ENCODE measurements at places on chromosomes 16 and 17.

GRCh38 chr16:26019381-26020242 is 327.9 kb downstream of the HS3ST4 start:
- H3K4me3 ChIP-seq: no peak overlapping the region
- H3K27me3 ChIP-seq: no peaks in the 10 kb centered on the region
- H3K36me3 ChIP-seq: no peaks in the 10 kb centered on the region
- H3K4me1 ChIP-seq: no peaks in the 10 kb centered on the region

DNA sequence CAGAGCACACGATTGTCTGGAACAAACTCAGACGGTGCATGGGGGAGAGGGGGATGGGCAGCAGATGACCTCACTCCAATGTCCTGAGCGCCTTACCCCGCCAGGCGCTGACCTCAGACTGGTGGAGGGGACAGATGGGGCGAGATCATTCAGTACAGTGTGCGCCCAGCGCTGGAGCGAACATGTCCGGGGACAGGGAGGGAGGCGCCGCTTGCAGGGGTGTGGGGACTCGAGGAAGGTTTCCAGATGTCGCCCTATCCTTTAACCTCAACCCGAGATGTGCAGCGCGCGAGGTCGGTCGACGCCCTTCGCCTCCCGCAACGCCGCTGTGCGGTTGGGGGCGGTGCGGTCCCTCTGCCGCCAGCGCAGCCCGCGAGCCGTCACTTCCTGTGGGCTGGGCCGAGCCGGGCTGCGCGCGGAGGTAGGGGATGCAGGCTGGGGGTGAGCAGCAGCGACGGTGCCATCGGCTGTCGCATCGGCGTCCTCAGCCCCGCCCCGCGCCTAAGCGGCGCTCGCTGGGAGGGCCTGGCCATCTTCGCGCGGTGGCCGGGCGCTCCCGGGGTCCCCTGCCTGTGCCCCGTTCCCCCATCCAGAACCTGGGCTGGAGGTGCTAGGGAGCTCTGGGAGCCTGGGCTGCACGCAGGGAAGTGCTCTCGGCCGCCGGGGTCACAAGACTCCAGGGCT is 5.3 kb upstream of the CDR2L start:
- H3K27me3 ChIP-seq: no peaks in the 10 kb centered on the region
- H3K36me3 ChIP-seq: no peaks in the 10 kb centered on the region
- H3K4me3 ChIP-seq: peak overlapping the region; percentile 63
- no peak for DNase-seq
- H3K27ac ChIP-seq: peak overlapping the region; percentile 86

DNA sequence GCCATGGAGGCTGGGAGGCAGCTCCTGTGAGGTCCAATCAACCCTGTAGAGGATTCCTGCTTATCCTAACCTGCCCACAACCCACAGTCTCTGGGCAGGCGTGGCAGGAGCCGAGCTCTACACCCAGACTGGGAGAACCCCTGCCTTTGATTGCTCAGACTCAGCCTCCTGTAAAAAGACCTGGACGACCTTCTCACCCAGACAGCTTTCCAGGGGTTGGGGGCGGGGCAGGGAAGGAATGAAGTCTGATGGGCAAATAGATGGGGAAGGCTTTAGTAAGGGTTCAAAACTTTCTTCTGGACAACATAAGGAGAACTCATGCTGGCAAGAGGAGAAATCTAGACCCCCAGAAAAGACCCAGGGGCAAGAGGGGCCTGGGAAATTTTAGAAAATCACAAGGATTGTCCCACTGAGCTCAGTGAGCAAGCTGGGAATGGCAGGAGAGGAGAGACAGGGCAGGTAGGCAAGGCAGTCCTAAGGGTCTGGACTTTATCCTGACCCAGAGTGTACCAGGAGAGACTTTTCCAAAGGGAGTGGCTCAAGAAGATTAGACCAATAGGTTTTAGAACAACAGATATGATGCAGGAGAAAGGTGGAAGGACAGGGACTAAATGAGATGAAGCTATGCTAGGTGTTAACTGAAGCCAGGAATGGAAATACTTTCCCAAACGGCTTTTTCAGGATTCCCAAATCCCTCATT is 70.8 kb downstream of the TMEM132E start:
- H3K27me3 ChIP-seq: peaks cover 9% of the 10 kb centered on the region
- no peak overlapping the region for H3K27ac ChIP-seq
- no peaks in the 10 kb centered on the region for H3K36me3 ChIP-seq
- H3K4me1 ChIP-seq: no peaks in the 10 kb centered on the region
- no peak for DNase-seq
- no peak overlapping the region for H3K4me3 ChIP-seq

DNA sequence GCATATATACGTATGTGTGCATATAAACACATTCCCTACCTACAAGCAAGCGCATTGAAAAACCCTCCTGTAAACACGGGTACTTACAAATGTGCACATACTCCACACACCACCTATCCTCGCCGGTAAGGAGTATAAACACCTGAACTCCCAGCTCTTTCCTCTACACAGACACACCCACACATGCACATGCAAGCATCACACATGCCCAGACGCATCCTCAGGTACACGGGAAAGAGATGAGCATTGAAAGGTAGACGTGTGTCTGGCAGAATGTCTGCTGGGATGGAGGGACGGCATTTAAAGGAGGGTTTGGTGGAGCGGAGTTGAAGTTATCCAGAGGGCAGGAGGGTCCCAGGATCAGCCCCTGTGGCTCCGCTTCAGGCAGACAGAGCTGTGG is 4.7 kb upstream of the SMTNL2 start:
- no peak overlapping the region for H3K27ac ChIP-seq
- H3K27me3 ChIP-seq: no peaks in the 10 kb centered on the region
- no peaks in the 10 kb centered on the region for H3K4me1 ChIP-seq
- no peak for DNase-seq
- no peaks in the 10 kb centered on the region for H3K36me3 ChIP-seq

DNA sequence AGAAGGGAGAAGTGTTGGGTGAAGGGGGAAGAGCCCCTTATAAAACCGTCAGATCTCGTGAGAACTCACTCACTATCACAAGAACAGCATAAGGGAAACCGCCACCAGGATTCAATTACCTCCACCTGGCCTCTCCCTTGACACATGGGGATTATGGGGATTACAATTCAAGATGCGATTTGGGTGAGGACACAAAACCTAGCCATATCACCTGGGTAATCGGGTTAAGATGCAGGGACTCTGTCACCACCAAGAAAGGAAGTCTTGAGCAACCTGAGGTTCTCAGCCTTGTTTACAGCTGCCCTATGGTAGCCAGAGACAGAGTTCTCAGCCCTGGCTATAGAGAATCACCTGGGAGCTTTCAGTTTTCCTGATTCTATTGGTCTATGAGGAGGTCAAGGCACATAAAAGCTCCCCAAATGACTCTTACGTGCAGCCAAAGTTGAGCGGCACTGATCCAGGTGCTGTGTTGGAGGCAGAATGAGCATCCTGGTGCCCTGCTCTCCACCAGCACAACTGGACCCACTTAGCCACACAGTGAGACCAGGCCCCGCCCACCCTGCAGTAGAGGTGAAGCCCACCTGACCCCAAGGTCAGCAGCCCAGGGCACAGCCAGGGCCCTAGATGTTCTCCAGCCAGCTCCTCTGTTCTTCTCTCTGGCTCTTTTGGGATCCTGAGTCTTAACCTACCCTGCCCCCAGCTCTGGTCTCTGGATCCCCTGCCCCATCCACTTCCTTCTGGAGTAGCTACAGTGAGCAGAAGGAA is 138.5 kb upstream of the CDH5 start:
- H3K36me3 ChIP-seq: no peaks in the 10 kb centered on the region
- no peak overlapping the region for H3K4me3 ChIP-seq
- no peaks in the 10 kb centered on the region for H3K27me3 ChIP-seq

GRCh38 chr17:34926661-34927060 is 34.6 kb downstream of the CCT6B start:
- no peak overlapping the region for H3K4me3 ChIP-seq
- H3K27ac ChIP-seq: no peak overlapping the region
- no peaks in the 10 kb centered on the region for H3K4me1 ChIP-seq
- no peaks in the 10 kb centered on the region for H3K27me3 ChIP-seq
- no peak for DNase-seq
- H3K36me3 ChIP-seq: no peaks in the 10 kb centered on the region

- no peak overlapping the region for H3K4me3 ChIP-seq
- no peaks in the 10 kb centered on the region for H3K27me3 ChIP-seq
- DNase-seq: no peak
Measured at GRCh38 chr17:50517504-50518383, 9.5 kb downstream of the MYCBPAP start.

- no peaks in the 10 kb centered on the region for H3K36me3 ChIP-seq
- H3K4me3 ChIP-seq: no peak overlapping the region
- no peaks in the 10 kb centered on the region for H3K4me1 ChIP-seq
- no peak for DNase-seq
- H3K27me3 ChIP-seq: no peaks in the 10 kb centered on the region
- no peak overlapping the region for H3K27ac ChIP-seq
Measured at GRCh38 chr16:49914657-49915056, 58.7 kb upstream of the ZNF423 start.

DNA sequence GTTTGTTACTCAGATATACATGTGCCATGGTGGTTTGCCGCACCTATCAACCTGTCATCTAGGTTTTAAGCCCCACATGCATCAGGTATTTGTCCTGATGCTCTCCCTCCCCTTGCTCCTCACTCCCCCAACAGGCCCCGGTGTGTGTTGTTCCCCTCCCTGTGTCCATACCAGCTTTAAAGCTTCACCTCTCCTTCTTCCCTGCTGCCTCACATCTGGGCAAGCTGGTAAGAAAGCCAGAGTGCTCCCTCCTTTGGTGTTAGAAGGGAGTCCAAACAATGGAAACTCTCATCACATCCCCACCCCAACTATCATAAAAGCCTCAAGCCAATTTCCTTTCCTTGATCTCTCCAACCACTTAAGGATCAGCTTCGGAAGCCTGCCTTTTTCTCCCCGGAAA is 1115.6 kb upstream of the GOT2 start:
- H3K27ac ChIP-seq: no peak overlapping the region
- H3K4me1 ChIP-seq: no peaks in the 10 kb centered on the region
- no peak overlapping the region for H3K4me3 ChIP-seq
- no peaks in the 10 kb centered on the region for H3K36me3 ChIP-seq

DNA sequence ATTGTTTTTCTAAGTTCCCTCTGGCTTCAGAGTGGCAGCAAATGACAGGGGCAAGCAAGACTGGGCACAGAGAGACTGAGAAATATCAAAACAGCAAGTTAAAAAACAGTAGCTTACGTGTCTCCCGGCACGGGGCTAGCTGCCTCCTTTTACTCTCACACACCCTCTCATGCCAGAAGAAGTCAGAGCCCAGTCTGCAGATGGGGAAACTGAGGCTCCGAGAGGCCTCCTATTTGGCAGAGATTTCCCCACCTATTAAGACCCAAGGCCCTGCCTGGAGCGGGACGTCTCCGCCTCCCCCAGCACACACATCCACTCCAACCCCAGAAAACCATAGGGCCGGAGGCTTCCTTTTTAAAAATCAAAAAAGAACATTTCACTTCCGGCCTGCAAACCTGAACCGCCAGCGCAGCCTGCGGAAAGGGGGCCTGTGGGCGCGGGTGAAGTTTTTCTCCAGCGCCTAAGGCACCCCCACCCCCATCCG is 832 bp downstream of the CARHSP1 start:
- no peaks in the 10 kb centered on the region for H3K27me3 ChIP-seq
- H3K36me3 ChIP-seq: peaks cover 3% of the 10 kb centered on the region
- H3K27ac ChIP-seq: peak overlapping the region; percentile 96
- peaks cover 48% of the 10 kb centered on the region for H3K4me1 ChIP-seq
- peak overlapping the region; percentile 86 for H3K4me3 ChIP-seq

DNA sequence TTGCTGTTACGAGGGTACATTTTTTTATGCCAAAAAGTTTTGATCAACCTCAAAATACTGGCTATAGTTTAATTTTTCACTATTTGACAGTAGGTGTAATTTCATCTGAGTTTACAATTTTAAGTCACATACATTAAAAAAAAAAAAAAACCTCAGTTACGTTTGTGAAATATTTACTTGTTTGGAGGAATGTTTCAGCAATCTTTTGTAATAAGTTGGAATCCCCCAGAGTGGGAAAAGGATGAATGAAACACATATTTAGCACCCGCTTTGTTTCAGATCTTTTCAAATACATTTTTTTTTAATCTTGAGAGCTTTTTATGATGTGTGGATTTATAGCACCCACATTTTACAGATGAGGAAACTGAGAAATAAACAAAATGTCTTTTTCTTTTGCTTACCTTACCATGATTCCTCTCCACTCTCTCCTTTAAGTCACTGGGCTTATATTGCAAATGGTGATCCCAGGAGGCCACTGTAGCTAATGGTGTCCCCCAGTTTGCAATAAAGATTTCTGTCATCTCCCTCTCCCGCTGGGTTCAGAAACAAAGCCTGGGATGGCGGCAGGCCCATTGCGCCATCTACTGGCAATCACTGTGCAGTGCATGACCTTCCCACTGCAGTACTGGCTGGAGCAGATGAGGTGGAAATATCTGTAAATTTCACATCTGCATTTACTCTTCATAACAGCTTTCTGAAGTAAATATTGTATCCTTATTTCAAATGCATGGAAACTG is 27.7 kb downstream of the TBC1D3B start:
- no peak overlapping the region for H3K27ac ChIP-seq
- no peaks in the 10 kb centered on the region for H3K36me3 ChIP-seq
- peaks cover 22% of the 10 kb centered on the region for H3K27me3 ChIP-seq
- peak; percentile 56 for DNase-seq
- H3K4me1 ChIP-seq: peaks cover 2% of the 10 kb centered on the region
